ENCODE measurements at places on chromosomes 7 and 10.

GRCh38 chr7:150412518-150413488 is 33.7 kb downstream of the ZNF775 start:
- DNase-seq, result no peak

DNA sequence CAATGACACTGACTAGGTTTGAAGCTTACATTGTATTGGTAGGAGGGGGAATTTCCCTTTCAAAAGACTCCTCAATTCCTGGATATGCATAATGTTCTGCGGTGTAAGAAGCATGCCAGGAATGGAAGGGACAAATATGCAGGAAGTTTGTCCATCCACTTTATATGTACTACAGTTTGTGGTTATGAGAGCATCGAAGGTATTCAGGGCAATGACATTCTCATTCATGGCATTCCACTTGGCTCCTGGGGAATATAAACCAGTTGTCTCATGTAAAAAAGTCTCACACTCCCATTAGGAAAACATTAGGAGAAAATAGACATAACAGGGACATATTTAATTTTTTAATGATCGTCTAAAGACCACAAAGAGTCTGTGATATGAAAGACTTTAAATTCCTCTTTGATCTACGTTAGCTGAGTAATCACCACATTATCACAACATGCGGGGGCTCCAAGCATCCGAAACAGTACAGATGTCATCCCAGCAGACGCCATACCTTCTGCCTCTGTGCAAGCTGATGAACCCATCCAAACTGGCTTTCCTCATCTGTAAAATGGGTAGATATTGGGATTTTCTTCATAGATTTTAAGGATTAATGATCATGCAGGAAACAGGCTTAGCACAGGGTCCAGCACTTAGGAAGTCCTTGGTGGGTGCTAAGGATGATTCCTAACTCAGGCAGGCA is 675.3 kb downstream of the INHBA start:
- DNase-seq, result no peak

DNA sequence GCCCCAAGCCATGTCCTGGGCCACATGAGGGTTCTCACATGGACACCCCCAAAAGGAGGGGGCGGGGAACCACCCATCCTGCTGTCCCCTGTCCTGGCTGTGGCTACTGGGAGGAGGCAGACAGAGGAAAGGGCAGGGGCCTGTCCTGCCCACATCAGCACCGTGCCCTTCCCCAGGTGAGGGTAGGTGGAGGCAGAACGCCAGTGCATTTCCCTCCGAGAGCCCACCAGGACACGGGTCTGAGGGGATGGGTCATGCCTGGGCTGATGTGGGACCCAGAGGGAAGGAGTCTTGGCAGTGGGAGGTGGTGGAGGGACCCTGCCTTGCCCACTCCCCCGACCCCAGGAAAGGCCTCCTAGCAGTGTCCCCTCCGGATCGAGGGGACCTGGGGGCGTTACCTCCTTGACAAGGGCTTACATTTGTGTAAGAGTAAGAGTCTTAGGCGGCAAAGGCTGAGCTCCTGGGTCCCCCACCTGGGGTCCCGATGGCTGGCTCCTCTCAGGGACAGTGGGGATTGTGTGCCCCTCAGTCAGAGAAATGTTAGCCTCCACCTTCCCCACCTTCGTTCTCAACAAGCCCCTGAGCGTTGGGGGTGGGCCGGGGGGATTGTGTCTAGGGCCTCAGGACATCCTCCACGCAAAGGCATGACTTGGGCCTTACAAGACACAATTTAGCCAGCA is 6.1 kb downstream of the CRYGN start:
- DNase-seq, result no peak

DNA sequence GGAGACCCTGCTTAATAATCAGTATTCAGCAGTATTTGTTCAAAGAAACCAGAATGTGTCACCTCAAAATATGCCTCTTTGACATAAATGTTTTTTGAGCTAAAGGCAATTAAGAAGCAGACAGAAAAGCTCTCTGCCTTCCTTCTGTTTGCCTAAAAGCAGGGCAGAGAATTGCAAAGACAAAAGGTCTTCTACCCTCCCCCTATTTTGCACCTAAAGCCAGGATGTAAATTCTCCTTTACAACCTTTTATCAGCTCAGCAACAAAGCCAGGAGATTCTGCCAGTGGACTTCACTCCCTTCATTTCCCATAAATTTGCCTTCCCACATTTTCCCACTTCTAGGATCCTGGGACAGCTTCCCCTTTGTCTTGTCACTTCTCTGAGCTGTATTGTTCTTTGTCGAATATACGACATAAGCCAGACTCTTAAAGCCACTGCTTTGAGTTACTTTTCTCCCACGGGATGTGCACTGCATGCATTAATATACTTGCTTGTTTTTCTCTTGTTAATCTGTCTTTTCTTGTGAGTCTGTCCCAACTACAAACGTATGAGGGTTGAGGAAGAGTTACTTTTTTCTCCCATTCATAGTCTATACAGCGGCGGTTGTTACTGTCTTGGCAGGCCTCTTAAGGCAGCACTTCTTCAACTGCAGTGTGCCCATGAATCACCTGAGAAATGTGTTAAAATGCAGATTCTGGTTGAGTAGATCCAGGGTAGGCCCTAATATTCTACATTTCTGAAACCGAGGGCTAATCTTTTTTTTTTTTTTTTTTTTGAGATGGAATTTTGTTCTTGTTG is 48.2 kb downstream of the ST8SIA6 start:
- no peak for DNase-seq

GRCh38 chr7:154769527-154769926 is 233.4 kb downstream of the PAXIP1 start:
- DNase-seq, result no peak

DNA sequence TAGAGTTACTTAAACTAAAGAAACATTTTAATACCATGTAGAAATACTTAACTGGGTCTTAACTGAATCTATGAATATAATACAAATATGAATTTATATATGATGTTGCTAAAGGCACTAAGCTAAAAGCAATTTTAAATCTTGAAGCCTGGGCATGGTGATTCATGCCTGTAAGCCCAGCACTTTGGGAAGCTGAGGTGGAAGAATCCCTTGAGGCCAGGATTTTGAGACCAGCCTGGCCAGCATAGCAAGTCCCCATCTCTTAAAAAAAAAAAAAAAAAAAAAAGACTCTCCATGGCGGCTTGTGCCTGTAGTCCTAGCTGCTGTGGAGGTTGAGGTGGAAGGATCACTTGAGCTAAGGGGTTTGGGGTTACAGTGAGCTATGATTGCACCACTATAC is 95.3 kb downstream of the CCSER2 start:
- no peak for DNase-seq

- DNase-seq, result no peak
These were observed 115.3 kb downstream of the NKX6-2 start for GRCh38 chr10:132670546-132671227.

DNA sequence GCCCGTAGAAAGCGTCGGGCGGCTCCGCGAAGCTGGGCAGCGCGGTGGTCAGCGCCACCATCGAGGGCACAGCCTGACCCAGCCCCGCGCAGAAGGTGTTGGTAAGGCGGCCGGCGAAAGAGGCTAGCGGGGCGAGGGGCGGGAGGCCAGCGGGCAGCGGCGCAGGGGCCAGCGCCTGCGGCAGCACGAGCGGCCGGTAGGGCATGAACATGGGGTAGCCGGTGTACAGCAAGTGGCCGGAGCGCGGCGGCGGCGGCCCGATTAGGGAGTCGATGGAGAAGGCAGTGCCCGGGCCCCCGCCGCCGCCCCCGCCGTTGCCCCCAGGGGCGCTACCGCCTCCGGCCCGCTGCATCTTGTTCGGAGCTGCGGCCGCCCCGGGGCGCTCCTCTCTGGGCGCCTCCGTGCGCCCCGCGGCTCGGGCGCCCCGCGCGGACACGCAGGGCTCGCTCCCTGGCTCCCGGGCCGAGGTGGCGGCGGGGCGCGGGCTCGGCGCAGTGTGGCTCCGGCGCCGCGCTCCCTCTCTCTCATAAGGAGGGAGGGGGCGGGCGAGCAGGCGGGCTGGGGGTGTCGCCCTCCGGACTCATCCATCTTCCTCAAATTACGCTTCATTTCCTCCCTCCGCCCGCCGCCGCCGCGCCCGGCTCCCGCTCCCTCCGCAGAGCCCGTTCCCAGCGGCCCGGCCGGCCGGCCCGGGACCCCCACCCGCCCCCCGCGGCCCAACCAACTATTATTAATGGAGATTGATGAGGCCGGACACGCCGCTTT is at the start of gene GBX1:
TSS of gene GBX1 (minus strand) at position 498 of the 765 bp plus-strand sequence. CDS start at position 352, 146 bp downstream.
- DNase-seq, result no peak

DNA sequence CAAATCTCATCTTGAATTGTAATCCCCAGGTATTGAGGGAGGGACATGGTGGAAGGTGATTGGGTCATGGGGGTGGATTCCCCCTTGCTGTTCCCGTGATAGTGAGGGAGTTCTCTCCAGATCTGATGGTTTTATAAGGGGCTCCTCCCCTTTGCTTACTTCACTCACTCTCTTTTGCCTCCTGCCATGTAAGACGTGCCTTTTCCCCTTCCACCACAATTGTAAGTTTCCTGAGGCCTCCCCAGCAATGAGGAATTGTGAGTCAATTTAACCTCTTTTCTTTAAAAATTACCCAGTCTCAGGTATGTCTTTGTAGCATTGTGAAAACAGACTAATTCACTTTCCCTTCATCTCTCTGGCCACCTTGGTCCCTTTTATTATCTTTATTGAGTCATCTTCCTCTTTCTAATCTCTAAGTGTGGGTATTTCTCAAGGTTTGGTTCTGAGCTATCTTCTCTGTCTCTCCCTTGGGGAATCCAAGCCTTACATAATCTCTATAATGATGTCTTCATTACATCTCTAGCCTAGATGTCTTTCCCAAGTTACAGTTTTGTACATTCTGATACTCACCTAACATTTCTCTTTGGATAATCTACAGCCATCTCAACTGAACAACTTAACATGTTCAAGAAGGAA is 99.1 kb upstream of the JCAD start:
- DNase-seq, result no peak

DNA sequence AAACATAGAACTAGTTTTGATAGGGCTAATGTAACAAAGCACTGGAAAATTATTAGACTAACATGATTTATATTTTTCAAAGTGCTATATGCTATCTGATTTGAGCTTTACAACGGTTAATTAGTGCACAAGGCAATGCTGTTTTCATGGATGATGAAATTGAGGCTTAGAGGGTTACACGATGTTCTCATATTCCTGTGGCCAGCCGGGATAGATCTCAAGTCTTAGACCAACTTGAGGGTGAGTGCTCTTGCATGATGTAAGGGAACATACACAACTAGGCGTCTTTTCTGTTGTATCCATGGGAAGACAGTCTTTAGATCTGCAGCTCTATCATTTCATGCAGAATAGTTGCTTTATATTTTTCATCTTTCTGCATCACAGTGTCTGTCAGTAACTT is 4.1 kb downstream of the PRPF18 start:
- DNase-seq, result no peak

GRCh38 chr7:28627896-28628295 is 215.6 kb downstream of the CREB5 start:
- DNase-seq, result no peak

DNA sequence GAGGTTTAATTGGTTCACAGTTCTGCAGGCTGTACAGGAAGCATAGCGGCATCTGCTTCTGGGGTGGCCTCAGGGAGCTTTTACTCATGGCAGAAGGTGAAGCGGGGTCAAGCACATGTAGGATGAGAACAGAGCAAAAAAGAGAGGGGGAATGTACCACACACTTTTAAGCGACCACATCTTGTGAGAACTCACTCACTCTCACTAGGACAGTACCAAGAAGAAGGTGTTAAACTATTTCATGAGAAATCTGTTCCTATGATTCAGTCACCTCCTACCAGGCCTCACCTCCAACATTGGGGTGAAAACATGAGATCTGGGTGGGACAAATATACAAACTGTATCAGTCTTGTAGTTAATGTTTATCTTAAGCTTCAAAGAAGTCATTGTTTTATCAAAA is 174.7 kb downstream of the GNAI1 start:
- no peak for DNase-seq

GRCh38 chr7:93390660-93391059 is 158.5 kb downstream of the VPS50 start:
- no peak for DNase-seq

- no peak for DNase-seq
These were observed 8.2 kb downstream of the VIPR2 start for GRCh38 chr7:159136442-159136841.

GRCh38 chr10:71543608-71544170 is 147.0 kb downstream of the CDH23 start:
- DNase-seq, result no peak

DNA sequence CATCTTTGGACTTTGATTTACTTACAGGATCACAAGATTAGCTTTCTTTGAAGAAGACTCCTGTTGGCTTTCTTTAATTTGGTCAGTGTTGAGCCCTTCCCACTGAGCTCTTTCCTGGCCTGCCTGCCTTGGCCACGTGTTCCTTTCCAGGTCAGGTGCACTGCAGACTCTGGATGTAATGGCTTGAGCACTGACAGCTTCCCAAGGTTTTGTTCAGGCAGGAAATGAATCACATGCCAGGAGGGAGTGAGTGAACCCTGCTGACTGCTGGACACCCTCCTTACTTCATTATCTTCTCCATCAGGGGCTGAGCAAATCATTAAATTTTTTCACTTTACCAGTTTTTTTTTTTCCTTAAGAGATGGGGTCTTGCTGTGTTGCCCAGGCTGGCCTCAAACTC is 29.8 kb downstream of the SNX10 start:
- no peak for DNase-seq

DNA sequence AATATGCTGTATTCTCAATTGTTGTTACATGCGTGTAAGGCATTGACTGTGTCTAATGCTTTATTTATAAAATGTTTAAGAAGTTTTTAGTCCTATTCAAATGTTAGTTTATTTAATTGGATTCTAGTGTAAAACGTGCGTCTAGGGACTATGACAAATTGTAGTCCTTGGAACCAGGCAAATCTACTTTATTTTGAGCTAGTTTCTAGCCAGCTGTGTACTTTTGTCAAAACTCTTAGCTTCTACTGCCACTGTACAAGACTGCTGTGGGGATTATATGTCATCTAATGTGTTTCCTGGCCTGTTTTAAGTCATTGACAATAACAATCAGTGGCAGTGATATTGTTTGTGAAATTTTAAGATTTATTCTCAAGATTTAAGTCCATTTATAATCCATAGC is 220.5 kb upstream of the SEMA3D start:
- DNase-seq, result no peak

GRCh38 chr7:30280631-30281030 is 3.8 kb upstream of the ZNRF2 start:
- no peak for DNase-seq

- no peak for DNase-seq
These were observed 36.2 kb downstream of the PITRM1 start for GRCh38 chr10:3136336-3136735.

GRCh38 chr10:113056441-113057021 is 106.5 kb downstream of the TCF7L2 start:
- no peak for DNase-seq

DNA sequence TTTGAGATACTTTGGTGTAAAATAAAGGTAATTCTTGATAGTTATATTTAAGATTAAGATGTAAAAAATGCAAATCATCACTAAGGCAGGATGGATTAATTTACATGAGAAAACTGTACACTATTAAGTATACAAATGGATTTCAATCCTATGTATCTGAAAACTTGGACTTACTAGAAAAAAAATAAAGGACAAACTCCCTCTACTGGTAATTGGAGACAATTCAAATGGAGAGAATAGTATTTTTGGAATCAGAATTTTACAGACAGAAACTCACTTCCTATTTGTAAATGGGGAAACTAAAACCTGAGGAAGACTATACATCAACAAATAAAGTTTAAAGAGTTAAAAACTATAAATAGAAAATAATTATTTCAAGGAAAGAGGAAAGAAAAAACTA is 62.6 kb downstream of the CUL2 start:
- no peak for DNase-seq

All from CD4-positive, alpha-beta memory T cell (primary cell).